G401 (cell line): ENCODE measurements at places on chromosomes 6 and 20. TPM values are rescaled to one million over a fixed set of nuclear protein-coding genes. Genes with fewer than 3 reads are reported as not detected.

KIF13A gene
- total RNA-seq: 9.8 and 18.3 TPM in 2 replicates

- no peak for DNase-seq
These were observed 70.0 kb downstream of the CNKSR3 start for GRCh38 chr6:154440422-154441043.

COL9A1 gene
- 16.5 and 24.1 TPM in 2 replicates for total RNA-seq

OPRL1 gene
- total RNA-seq: 4.2 and 5.0 TPM in 2 replicates

GRCh38 chr6:25882051-25882496, 8.0 kb upstream of the SLC17A3 start:
- no peak for DNase-seq
